Neural progenitor cell (in vitro differentiated cells): ENCODE measurements at places on chromosomes 3 and 15. TPM values are rescaled to one million over a fixed set of nuclear protein-coding genes. Genes with fewer than 3 reads are reported as not detected.

Gene GOLGA8S
- total RNA-seq = not detected in 2 replicates

Gene HDAC11
- total RNA-seq = 4.8 and 12.6 TPM in 2 replicates

- no peak overlapping the region for H3K27ac ChIP-seq
- H3K4me3 ChIP-seq = no peak overlapping the region
- DNase-seq = no peak
- no peaks in the 10 kb centered on the region for H3K27me3 ChIP-seq
- H3K36me3 ChIP-seq = no peaks in the 10 kb centered on the region
- no peaks in the 10 kb centered on the region for H3K4me1 ChIP-seq
These were observed 84.0 kb upstream of the TRA2B start for GRCh38 chr3:186021673-186022362.

GRCh38 chr3:157785102-157785826, 282.0 kb upstream of the VEPH1 start:
- H3K27ac ChIP-seq = no peak overlapping the region
- DNase-seq = no peak
- H3K4me3 ChIP-seq = no peak overlapping the region
- H3K36me3 ChIP-seq = no peaks in the 10 kb centered on the region
- H3K4me1 ChIP-seq = no peaks in the 10 kb centered on the region
